Panc1 (cell line): ENCODE measurements at places on chromosomes 1 and 21. TPM values are rescaled to one million over a fixed set of nuclear protein-coding genes. Genes with fewer than 3 reads are reported as not detected.

- no peak for DNase-seq
Observed at GRCh38 chr1:60563777-60564535, 490.4 kb upstream of the C1orf87 start.

DNA sequence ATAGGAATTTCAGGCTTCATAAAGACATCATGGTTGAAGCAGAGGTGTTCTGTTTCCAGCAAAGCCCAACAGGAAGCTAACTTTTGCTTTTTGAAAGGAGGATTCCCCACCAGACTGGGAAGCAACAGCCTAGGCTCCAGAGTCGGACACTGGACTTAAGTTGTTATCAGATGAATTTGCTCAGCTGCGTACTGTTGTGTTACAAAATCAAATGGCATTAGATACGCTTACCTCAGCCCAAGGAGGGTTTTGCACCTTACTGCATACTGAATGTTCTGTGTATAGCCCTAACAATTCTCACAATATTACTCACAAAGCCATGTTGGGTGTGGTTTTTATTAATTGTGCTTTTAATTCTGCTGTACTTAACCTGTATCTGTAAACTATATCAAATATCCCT, 547 bp upstream of the CHIA start:
- no peak for DNase-seq

- DNase-seq = no peak
Observed at GRCh38 chr21:41845310-41846032, 33.7 kb downstream of the PRDM15 start.

The SPRR4 gene
- total RNA-seq = not detected

The AQP10 gene
- total RNA-seq = not detected

The SPRR3 gene
- not detected for total RNA-seq

The PROX1 gene
- 0.13 TPM for total RNA-seq

The FASLG gene
- total RNA-seq = not detected
